ENCODE measurements at places on chromosomes 13 and 19.

- DNase-seq, result no peak
These were observed 565.9 kb upstream of the SPRY2 start for GRCh38 chr13:80906860-80907259.

DNA sequence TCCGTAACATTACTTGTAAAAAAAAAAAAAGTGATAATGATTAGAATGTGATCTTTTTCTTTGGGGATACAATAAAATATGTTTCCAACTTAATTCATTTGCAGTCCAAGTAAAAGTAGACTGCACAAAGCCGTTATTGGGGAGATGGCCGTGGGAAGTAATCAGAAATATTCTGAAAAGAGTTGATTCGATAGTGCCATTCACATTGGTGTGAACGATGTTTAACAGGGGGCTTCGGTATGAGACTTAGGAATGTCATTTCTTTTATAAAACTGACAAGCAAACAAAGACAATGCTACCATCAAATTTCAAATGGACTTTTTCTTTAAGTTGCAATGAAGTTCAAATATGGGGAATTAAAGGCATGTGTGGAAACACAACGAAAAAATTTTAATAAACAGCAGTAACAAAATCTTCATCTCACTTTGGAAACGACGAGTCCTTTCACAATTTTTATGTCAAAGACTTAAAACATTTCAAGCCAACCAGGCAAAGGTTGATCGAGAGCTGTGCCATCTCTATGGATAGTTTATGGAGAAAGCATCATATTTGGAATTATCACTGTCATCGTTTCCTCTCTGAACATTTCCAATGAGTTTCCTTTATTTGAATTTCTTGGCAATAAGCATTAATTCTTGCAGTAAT is 1.7 kb upstream of the ZIC5 start:
- DNase-seq, result no peak

DNA sequence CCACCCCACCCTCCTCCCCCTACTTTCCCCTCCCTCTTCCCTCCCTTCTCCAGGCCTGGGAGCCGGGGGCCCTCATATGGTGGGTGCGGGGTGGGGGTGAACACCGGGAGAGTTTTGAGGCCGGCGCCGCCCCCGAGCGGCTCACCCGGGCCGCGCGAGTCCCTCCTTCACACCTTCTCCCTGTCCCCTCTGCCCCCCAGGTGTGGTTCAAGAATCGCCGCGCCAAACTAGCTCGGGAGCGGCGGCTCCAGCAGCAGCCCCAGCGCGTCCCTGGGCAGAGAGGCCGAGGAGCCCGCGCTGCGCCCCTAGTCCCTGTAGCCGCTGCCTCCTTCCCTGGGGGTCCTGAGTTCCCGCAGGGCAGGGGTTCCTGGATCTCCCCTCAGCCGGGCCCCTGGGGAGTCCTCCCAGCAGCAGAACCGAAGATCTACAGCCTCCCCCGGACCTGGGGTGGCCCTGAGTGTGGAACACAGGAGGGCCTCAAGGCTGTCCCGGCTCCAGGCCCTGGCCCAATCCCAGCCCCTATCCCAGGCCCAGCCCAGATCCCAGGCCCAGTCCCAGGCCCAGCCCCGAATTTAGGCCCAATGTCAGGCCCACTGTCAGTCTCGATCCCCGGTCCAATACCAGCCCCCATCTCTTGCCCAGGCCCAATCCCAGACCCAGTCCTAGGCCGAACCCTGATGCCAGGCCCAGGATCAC is 1.7 kb downstream of the TPRX2 start:
- DNase-seq, result no peak

DNA sequence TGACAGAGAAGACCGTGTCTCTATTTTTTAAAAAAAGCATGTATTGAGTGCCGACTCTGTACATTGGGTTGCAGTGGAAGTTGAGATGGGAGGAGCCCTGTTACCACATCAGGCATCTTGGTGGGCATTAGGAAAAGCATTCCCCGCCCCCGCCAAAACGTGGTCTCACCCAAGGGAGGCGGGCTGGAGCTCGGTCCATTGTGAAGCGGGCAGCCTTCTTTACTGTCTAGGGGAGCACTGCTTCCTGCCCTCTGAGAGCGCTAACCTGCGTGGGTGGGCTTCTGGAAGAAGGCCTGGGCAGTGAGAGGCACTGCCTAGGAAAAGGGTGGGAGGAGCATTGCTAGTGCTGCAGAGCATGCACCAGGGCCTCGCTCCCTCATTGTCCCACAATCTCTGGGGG is 3.9 kb downstream of the NR1H2 start:
- no peak for DNase-seq

- no peak for DNase-seq
These were observed 119.1 kb downstream of the PCCA start for GRCh38 chr13:100208002-100208401.

DNA sequence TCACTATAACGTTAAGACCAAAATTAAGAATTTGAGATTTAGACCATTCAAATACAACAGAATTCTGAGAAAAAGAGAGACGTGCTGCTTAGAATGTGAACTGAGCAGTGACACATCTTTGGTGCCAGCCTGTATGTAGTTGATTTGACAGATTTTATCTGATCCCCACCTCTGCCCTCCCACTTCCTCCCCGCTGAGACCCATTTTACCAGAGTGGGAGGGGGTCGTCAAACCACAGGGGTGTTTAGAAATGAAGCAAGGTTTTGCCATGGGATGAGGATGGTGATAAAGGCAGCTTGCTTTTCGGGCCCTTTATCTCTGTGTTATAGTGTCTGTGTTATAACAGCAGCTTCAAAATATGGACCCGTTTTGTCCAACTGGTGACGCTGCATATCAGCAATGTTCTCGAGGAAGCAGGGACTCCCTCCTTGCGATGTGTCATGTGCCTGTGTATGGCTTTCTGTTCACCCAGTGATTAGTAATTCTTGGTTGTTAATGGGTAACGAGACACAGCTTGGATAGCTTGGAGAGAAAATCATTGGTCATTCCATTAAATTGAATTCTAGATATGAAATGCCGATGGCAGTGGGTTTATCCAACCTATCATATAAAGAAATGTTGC is 125.0 kb downstream of the HS6ST3 start:
- DNase-seq, result peak; percentile 11

- peak; percentile 93 for DNase-seq
These were observed 51.3 kb downstream of the WDR87 start for GRCh38 chr19:37855098-37855497.

GRCh38 chr13:37136187-37136586 is 30.7 kb upstream of the CSNK1A1L start:
- no peak for DNase-seq

GRCh38 chr19:6826281-6826920 is 53.9 kb downstream of the VAV1 start:
- no peak for DNase-seq

DNA sequence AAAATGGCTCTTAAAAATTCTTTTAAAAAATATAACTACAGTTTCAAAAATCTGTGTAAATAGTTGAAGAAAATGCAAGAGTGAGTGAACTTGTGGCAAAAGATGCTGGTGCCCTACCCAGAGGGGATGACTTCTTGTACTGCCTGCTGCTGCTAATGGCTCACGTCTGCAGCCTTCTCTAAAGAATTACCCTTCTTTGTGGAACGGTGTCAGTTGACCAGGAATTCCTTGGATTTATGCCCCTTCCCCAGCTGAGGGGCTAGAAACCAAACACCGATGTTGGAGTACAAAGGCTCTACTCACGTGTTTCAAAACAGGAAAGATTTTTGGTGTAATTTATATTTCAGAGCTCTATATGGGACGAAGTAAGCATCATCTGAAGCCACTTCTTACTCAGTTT is 1582.8 kb downstream of the OLFM4 start:
- no peak for DNase-seq

DNA sequence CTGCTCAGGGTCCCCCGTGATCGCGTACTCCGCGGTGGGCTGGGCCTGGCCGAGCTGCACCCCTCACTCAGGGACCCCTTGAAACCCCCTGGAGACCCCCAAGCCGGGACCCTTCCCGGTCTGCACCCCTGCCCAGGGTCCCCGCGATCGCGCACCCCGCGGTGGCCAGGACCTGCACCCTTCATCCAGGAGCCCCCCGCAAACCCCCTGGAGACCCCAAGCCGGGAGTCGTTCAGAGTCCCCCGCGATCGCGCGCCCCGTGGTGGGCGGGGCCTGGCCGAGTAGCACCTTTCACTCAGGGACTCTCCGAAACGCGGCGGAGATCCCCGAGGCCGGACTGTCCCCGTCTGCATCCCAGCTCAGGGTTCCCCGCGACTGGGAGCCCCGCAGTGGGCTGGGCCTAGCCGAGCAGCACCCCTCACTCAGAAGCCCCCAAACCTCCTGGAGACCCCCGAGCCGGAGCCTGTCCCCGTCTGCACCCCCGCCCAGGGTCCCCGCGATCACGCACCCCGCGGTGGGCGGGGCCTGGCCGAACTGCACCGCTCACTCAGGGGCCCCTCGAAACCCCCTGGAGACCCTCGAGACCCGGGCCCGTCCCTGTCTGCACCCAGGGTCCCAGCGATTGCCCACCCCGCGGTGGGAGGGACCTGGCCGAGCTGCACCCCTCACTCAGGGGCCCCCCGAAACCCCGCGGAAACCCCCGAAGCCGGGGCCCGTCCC is 748 bp downstream of the LMNB2 start:
- DNase-seq, result peak; percentile 70

GRCh38 chr13:100675661-100676129 is 1.1 kb upstream of the TMTC4 start:
- DNase-seq, result no peak

- peak; percentile 31 for DNase-seq
These were observed 945.5 kb upstream of the SLC10A2 start for GRCh38 chr13:104011505-104012241.

GRCh38 chr19:18469069-18469846 is 31.3 kb upstream of the ISYNA1 start:
- peak; percentile 86 for DNase-seq

GRCh38 chr19:23981863-23982262 is 67.2 kb downstream of the ZNF726 start:
- no peak for DNase-seq

DNA sequence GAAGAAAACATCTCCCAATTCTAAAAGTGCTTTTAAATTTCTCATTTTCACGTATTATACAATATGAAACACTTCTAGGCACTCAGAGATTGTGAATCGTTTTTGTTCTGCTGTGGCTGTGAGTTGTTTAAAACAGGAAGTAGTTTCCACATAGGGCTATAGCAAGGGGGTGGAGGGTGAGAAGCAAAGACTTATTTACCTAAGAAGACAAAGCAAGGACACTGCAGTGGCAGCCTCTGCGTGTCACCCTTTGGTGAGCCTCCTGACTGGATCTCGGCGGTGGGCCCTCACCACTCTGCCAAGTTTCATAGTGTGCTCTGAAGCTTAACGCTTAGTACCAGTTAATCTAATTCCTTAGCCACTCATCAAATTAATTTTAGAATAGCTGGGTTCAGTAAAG is 56.8 kb downstream of the TNFSF13B start:
- no peak for DNase-seq

- DNase-seq, result no peak
These were observed 17.8 kb downstream of the LYPD3 start for GRCh38 chr19:43447655-43448054.

DNA sequence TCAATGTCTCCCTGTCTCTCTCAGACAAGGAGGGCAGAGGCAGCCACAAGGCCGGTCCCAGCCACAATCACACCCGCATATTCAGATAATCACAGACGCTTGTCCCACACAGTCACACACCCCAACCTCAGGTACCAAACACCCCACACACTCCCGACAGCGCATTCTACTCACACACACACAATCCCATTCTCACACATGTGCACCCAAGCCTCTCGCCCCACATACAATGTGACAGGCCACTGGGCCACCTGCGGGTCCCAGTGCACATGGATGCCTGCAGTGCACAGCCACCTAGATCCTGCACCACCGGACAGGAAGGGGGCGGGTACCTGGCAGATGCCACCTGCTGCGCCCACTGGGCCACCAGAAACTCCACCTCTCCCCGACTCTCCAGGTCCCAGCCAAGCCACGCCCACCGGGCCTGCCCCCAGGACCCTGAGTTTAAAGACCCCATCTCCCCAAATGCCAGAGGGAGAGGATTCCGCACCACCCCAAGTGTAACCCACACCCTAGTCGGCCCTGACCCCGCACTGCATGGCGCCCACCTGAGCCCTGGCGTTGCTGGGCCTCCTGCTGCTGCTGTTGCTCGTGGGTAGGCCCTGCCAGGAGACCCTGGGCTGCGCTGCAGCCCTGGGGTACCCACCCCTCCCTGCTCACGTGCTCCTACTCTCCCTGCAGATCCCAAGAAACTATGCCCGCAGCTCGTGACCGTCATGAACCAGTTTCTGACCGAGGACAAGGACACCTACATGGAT is 10.6 kb downstream of the SCGB2B2 start:
- DNase-seq, result no peak

DNA sequence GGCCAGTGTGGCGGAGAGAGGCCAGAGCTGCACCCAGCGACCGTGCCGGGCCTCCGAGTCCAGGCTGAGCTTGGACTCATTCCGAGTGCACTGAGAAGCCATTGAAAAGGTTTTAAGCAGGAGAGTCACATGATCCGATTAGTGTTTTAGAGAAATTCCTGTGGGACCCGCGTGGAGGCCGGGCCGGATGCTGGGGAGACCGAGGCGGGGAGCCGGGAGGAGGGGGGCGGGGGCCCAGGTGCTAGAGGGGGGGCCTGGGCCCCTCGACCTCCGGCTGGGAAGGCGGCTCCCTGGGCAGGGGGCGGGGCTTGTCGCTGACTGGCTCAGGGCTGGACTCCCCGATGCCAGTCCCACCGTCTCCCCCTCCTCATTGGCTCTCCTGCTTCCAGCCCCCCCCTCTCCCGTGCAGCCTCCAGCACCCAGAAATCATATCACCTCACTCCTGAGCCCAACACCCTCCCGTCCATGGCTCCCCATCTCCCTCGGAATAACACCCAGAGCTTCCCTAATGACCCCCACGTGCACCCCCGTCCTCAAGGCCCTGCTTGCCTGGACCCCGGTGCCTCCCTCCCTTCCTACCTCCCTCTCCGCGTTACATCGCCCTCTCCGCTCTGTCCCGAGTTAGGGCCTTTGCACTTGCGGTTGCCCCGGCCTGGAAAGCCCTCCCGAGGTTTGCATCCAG is 5.2 kb upstream of the ZNF579 start:
- DNase-seq, result peak; percentile 95

GRCh38 chr19:46537136-46538097 is 41.8 kb upstream of the PNMA8B start:
- peak; percentile 74 for DNase-seq

DNA sequence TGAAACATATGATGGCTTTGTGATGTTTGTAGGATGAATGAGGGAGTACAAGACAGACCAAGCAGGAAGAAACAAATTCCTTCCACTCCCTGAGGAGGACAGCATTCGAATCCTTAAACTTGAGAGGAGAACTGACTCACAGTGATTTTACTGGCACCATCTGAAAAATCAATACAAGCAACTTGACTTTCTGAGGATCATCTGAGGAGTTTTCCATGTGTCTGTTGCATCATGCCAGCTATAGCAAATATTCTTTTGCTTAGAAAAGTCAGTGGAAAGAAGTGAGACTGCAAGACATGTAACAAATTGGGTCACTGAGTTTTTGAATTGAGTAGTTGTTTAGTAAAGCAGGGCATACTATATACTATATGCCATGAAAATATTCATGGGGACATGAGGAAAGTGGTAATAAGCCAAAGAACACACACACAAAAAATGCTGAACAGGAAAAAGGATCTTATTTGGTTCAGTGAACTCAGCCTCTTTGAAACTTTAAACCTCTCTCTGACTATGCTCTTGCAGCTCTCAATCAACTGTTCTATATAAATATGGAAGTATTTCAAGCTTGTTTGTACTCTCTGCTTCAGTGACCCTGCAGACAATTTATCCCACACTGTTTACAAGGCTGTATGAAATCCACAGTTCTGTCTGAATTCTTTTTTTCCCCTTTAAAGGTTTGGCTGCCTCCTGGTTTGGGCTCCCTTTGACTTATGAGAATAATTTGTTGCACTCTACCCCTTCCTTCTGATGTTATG is 35.5 kb downstream of the SERTM1 start:
- no peak for DNase-seq
